ENCODE measurements at places on chromosomes 5 and 9.
A peak's percentile ranks its signal among the peaks of the same experiment; 100 is the strongest.

- DNase-seq = no peak
Measured at GRCh38 chr9:16277471-16277960, 593.0 kb downstream of the BNC2 start.

- no peak for DNase-seq
Measured at GRCh38 chr5:77993141-77993854, 217.2 kb upstream of the TBCA start.

DNA sequence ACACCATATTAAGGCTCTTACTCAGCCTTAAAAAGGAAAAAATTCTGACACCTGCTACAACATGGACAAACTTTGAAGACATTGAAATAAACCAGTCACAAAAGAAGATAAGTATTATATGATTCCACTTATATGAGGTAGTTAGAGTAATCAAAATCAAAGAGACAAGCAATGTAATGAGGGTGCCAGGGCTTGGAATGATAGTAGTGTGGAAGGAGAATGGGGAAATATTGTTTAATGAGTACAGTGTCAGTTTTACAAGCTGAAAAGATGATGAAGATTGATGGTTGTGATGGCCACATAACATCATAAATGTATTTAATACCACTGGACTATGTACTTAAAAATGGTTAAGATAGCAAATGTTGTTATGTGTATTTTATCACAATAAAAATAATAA is 485.7 kb downstream of the SPATA31D1 start:
- DNase-seq = no peak

DNA sequence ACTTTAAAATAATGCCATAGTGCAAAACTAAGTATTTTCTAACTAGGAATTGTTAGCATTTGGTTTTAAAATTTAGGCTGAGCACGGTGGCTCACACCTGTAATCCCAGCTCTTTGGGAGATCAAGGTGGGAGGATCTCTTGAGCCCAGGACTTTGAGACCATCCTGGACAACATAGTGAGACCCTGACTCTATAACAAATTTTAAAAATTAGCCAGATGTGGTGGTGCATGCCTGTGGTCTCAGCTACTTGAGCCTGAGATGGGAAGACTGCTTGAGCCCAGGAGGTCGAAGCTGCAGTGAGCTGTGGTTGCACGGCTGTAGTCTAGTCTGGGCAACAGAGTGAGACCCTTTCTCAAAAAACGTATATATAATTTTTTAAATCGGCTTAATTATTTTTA is 4.9 kb downstream of the OTULIN start:
- no peak for DNase-seq

DNA sequence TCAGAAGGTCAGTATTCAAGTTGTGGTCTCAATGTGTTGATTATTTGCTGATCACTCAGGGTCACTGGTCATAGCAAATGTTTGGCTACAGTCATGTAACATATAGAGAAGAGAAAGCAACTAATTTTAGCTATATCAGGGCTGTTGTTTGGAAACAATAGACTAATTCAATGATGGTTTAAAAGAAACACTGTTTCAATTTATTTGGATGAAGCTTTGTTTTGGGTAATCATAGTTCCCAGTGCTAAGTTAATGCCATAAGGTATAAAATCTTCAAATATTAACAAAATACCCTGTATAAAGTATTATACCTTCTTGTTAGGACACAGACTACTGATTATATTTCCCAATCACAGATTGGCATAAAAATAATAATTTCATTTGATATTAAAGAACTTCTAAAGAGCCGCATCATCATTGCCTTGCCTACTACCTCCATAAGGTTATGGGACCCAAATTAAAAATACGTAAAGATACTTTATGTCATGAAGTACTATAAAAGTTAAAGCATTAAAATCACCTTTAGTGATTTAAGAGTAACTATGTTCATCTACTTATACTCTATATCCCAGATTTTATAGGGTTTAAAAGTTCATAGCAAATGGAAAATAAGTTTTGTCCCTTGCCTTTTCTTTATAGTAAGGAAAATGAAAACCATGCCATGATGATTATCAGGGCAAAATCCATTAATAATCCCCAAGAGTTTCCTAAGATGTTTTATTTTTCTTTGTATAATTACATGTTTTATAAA is 6.0 kb downstream of the NR3C1 start:
- no peak for DNase-seq

- no peak for DNase-seq
Measured at GRCh38 chr9:138049085-138049778, 171.7 kb downstream of the CACNA1B start.

DNA sequence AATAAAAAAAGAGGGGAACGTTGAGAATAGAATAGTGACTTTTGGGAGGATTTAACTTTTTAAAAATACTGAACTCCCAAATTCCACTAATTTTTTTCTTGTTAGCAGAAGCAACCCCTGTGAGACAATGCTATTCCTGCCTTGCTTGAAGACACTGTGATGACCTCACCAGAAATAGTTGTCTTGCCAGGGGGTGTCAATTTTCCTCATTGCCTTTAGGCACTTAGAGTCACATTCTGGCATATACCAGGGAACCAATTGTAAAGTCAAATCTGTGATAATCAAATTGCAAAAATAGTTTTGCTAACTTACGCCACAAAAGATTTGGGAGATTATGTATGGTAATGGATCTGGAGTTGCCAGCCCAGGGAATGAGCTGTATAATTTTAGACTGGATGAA is 42.8 kb upstream of the RPS23 start:
- no peak for DNase-seq

DNA sequence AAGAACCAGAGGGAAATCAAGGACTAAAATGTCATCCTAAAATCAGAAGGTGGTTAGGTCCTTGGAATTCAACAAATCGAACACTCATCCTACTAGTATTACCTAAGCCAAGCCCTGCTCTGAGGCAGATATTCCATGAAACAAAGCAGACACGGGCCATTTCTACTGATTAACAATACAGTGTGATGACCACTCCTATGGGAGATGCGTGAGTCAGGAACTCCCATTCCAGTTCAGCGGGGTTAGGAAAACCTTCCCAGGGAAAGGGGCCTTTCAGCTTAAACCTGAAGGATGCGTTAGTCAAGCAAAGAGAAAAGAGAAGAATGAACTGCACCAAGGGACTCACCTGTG is 117.8 kb upstream of the LHFPL2 start:
- DNase-seq = no peak

DNA sequence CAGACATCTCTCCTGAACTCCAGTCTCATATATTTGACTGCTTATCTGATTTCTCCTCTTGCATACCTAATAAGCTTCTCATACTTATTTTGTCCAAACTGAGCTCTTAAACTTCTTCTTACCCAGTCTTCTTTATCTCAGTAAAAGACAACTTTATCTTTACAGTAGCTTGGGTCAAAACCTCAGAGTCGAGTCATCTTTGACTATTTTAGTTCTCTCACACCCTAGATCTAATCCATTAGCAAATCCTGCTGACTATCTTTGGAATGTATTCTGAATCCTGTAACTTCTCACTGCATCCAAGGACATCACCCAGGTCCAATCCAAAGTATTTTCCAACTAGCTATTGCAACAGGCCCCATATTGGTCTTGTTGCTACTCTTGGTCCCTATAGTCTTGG is 11.8 kb upstream of the JAK2 start:
- no peak for DNase-seq

DNA sequence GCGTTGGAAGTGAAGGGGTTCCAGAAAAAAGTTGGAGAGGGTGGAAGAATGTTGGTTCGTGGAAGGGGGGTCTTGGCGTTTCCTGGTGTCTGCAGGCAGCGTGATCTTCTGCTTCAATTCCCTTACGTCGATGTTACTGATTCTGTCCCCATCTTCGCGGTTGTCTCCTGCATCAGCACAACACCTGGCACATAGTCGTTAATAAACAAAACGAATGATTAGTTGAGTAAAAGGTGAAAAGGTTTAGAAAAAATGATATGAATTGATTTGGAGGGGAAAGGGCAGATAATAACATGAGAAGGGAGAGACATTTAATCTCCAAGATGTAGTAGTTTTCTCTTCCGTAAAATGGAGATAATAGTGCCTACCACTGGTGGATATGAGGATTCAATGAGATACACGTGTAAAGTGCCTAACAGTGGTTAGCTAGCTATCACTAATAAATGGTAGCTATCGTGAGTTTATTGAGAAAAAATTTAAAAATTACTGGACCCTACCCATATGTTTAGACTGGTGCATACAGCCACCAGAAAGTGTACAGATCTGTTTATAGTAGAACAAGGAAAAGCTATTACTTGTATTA is 556 bp downstream of the MTREX start:
- DNase-seq = peak; percentile 48

DNA sequence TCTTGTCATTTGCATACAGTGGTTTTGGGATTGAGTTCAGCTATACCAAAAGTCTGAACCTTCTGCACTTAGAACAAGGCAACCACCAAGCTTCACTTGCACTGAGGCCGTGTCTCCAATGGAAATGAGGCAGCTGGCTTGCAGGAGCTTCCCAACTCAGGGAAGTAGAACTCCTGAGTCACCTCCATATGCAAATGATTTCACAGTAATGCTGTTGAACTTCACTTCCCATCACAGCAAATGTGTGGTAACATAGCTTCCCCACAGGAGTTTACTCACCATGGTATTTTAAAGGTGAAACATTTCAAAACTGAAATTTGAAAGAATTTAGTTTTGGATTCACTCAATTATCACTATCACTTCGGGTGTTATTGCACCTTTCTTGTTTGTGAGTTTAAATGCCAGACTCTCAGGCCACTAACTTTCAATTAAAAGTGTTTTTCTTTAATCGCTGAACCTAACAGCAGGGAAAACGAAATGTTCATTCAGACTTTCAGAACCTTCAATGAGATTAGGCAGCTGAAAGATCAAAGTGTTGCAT is 9.0 kb downstream of the CD274 start:
- no peak for DNase-seq

DNA sequence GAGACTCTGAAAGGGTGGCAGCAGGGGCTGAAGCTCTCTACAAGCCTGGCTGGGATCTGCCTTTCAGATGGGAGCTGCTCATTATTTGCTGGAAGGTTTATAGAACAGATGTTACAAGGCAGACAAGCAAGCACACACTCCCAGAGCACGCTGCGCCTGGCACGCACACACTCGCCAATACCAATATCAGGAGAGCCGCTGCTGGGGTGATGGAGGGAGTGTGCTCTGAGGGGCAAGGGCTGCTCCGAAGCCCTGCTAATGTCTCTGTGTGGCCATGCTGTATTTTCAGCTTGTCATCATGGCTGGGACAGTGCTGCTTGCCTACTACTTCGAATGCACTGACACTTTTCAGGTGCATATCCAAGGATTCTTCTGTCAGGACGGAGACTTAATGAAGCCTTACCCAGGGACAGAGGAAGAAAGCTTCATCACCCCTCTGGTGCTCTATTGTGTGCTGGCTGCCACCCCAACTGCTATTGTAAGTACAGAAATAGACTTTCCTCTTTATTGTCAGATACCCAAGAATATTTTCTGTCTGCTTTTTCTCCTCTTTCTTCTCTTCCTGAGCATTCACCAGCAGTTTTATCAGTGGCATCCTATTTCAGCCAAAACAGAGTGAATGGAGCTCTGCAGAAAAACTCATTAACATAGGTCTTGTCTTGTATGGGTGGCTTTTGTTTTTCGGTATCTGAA is 115.1 kb downstream of the BAAT start:
- DNase-seq = no peak

DNA sequence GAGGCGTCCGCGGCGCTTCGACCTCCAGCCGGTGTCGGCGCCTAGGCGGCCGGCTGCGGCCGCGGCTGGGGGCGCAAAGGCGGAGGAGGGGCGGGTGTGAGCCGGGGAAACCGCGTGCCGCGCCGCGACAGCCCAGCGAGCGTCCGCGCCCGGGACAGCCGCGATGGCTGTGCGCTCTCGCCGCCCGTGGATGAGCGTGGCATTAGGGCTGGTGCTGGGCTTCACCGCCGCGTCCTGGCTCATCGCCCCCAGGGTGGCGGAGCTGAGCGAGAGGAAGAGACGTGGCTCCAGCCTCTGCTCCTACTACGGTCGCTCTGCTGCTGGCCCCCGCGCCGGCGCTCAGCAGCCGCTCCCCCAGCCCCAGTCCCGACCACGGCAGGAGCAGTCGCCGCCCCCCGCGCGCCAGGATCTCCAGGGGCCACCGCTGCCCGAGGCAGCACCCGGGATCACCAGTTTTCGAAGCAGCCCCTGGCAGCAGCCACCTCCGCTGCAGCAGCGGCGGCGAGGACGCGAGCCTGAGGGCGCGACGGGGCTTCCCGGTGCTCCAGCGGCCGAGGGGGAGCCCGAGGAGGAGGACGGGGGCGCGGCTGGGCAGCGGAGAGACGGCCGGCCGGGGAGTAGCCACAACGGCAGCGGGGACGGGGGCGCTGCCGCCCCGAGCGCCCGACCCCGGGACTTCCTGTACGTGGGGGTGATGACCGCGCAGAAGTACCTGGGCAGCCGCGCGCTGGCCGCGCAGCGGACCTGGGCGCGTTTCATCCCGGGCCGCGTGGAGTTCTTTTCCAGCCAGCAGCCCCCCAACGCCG is 605 bp downstream of the CHSY3 start:
- DNase-seq = peak; percentile 13

GRCh38 chr9:29039258-29039657 is 1466.0 kb upstream of the C9orf72 start:
- no peak for DNase-seq

- DNase-seq = peak; percentile 55
Measured at GRCh38 chr5:113612060-113612496, 98.6 kb downstream of the YTHDC2 start.

- DNase-seq = no peak
Measured at GRCh38 chr5:10857338-10857733, 96.3 kb upstream of the DAP start.

- no peak for DNase-seq
Measured at GRCh38 chr5:170169996-170170395, 62.8 kb upstream of the C5orf58 start.

DNA sequence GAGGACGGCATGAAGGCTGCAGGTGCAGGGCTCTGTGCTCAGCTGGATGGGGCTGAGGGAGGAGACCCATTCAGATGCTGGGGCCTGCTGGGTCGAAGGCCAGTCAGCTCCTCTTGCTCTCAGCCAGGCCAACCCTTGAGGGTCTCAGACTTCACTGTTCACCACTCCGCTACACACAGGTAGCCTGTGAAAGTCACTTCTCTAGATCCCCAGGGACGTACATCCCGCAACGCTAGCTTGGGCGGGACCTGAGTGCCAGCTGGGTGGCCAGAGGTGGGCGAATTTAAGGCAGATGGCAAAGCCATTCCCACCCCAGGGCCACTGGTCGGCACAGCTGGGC is 42.2 kb upstream of the FCN1 start:
- no peak for DNase-seq

GRCh38 chr9:73824671-73825070 is 672.5 kb upstream of the RORB start:
- DNase-seq = no peak

GRCh38 chr5:14914623-14915260 is 43.2 kb upstream of the ANKH start:
- DNase-seq = no peak

- DNase-seq = no peak
Measured at GRCh38 chr9:135403733-135404450, 75.7 kb upstream of the PPP1R26 start.

Data from Kasumi-1 (cell line).